ENCODE measurements at places on chromosomes 7 and 10. TPM values are rescaled to one million over a fixed set of nuclear protein-coding genes. Genes with fewer than 3 reads are reported as not detected.

DNA sequence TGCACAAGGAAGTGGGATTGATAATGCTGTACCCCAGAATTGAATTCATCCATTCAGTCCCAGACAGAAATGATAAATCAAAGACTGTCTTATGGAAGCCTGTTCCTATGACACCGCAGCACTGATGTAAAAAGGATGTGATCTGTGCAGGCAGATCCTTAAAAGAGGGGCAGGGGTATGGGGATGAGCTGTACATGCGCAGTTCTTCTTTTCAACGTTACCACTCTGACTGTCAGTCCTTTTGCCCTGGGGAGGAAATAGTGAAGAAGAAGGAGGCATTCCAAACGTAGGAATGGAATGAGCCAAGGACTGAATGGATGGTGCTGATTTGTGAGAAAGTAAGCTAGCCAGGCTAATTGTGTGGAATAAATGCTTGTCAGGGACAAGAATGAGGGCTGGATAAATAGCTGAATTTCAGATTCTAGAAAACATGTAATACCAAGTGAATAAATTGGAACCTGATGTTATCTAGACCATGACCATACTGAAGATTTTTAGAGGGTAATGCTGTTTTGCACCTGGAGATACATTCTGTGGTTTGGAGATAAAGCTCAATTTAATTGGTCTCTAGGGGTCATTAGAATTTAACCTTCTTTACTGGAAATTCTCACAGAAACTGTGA lies 509.3 kb downstream of the SORCS3 start:
- DNase-seq: no peak
- H3K27ac ChIP-seq: no peak overlapping the region
- no peaks in the 10 kb centered on the region for H3K27me3 ChIP-seq
- no peak overlapping the region for H3K4me3 ChIP-seq
- no peaks in the 10 kb centered on the region for H3K36me3 ChIP-seq

DNA sequence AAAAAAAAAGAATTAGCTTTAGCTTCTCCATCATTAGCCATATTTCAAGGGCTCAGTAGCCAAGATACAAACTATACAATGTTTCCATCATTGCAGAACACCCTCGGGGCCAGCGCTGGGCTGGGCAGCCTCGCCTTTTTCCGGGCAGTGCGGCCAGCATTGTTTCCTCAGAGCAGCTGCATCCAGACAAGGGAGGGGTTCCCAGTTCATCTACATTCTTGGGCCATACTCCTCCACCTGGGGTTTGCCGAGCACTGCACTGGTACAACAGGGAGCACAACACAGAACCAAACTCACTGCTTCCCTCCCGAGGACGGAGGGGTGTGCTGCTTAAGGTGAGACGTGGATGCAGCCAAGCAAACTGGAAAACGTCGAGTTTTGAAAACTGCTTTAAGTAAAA lies 2.4 kb upstream of the PKD1L1 start:
- H3K36me3 ChIP-seq: peaks cover 5% of the 10 kb centered on the region
- DNase-seq: peak; percentile 17
- H3K4me3 ChIP-seq: no peak overlapping the region
- H3K4me1 ChIP-seq: no peaks in the 10 kb centered on the region
- no peaks in the 10 kb centered on the region for H3K27me3 ChIP-seq
- no peak overlapping the region for H3K27ac ChIP-seq

DNA sequence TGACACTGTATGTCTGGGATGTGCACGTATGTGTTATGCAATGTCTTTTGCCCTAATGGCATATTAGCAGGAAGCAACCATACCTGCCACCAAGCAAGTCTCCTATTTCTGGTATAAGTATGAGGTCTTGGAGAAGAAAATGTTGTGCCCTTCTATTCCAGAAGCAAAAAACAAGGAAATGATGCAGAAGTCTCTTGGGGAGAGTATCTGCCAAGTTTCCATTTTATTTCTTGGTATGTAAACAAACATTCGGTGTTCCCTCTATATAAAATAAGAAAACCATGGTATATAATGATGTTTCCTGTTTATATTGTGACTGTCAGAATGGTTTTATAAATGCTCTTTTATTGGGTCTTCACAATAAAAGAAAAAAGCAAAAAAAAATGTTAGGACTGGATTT lies 19.3 kb upstream of the MYO3A start:
- DNase-seq: no peak
- no peak overlapping the region for H3K27ac ChIP-seq
- no peaks in the 10 kb centered on the region for H3K36me3 ChIP-seq
- H3K4me1 ChIP-seq: no peaks in the 10 kb centered on the region
- no peak overlapping the region for H3K4me3 ChIP-seq

DNA sequence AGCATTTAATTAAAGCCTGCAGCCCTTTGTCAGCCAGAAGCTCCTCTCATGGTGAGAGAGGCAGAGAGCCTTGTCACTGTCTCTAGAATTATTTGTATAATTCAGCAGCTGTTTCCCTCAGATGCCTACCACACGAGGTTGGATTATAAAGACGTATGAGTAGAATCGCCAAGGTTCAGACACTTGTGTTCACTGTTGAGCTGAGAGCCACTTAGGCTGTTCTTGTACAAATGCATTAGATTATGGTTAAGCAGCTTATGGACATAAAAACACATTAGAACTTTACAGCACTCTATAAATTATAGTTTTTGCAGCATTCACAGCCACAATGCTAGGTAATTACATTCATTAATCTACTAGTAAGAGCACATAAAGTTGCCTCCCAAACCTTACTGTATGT lies 282.6 kb downstream of the AUTS2 start:
- H3K4me1 ChIP-seq: peaks cover 5% of the 10 kb centered on the region
- H3K36me3 ChIP-seq: no peaks in the 10 kb centered on the region
- no peak overlapping the region for H3K4me3 ChIP-seq

- H3K4me1 ChIP-seq: no peaks in the 10 kb centered on the region
- H3K36me3 ChIP-seq: no peaks in the 10 kb centered on the region
- no peaks in the 10 kb centered on the region for H3K27me3 ChIP-seq
- DNase-seq: no peak
Measured at GRCh38 chr10:132884041-132884440, 58.3 kb downstream of the CFAP46 start.

DNA sequence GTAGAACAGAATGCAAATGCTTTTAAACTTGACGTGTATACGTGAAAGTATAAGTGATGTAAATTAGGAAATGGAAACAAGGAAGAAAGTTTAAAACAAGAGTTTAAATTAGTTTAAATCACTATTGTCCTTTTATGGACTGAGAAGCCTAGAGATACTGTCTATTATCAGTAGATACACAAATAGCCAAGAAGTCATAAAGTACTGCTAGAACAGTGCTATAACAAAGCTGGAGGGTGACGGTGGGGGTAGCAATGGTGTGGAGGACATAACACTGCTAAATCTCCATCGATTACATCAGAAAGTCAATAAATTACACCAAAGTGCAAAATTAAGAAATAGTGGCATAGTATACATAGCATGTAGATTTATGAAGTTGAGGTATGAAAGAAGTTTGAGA lies 50.1 kb upstream of the CAV2 start:
- H3K36me3 ChIP-seq: no peaks in the 10 kb centered on the region
- peaks cover 5% of the 10 kb centered on the region for H3K4me1 ChIP-seq
- no peak overlapping the region for H3K4me3 ChIP-seq
- no peaks in the 10 kb centered on the region for H3K27me3 ChIP-seq
- no peak overlapping the region for H3K27ac ChIP-seq
- no peak for DNase-seq

DNA sequence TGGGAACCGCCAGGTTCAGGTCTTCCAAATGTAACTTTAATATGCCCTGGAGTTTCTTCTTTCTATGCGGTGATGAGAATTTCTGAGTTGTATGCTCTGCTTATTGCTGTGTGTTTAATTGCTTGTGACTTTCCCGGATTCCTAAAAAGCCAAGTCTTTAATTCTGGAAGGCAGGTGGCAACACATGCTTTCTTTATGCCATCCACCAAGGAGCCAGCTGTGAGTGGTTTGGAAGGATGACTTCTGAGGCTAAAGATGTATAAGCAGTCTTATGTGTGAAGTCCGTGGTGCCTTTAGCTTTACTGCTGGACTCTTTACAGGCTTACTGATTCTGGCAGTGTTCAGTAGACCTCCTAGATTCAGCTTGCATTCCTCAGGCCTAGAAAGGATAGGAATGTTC lies 3.1 kb downstream of the SDK1 start:
- H3K27ac ChIP-seq: no peak overlapping the region
- DNase-seq: no peak
- no peak overlapping the region for H3K4me3 ChIP-seq
- H3K36me3 ChIP-seq: no peaks in the 10 kb centered on the region
- H3K4me1 ChIP-seq: no peaks in the 10 kb centered on the region

GRCh38 chr7:117784315-117784714 lies 88.9 kb downstream of the CTTNBP2 start:
- H3K4me3 ChIP-seq: no peak overlapping the region
- no peaks in the 10 kb centered on the region for H3K27me3 ChIP-seq
- H3K4me1 ChIP-seq: peaks cover 13% of the 10 kb centered on the region
- H3K27ac ChIP-seq: peak overlapping the region; percentile 39
- DNase-seq: no peak

GRCh38 chr7:11538751-11539299 lies 293.2 kb downstream of the THSD7A start:
- no peaks in the 10 kb centered on the region for H3K4me1 ChIP-seq
- DNase-seq: no peak
- no peak overlapping the region for H3K4me3 ChIP-seq
- H3K27ac ChIP-seq: no peak overlapping the region
- H3K27me3 ChIP-seq: no peaks in the 10 kb centered on the region

Gene UTF1
- not detected for polyA plus RNA-seq

DNA sequence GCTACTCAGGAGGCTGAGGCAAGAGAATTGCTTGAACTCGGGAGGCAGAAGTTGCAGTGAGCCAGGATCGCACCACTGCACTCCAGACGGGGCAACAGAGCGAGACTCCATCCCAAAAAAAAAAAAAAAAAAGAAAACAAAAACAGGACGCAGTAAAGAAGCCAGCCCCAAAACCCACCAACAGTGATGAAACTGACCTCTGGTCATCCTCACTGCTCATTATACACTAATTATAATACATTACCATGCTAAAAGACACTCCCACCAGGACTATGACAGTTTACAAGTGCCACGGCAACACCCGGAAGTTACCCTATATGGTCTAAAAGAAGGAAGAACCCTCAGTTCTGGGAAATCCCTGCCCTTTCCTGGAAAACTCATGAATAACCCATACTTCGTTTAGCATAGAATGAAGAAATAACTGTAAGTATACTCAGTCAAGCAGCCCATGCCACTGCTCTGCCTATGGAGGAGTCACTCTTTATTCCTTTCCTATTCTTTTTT lies 40.0 kb upstream of the EIF4H start:
- H3K36me3 ChIP-seq: no peaks in the 10 kb centered on the region
- H3K4me3 ChIP-seq: no peak overlapping the region
- H3K27ac ChIP-seq: no peak overlapping the region
- H3K27me3 ChIP-seq: no peaks in the 10 kb centered on the region

DNA sequence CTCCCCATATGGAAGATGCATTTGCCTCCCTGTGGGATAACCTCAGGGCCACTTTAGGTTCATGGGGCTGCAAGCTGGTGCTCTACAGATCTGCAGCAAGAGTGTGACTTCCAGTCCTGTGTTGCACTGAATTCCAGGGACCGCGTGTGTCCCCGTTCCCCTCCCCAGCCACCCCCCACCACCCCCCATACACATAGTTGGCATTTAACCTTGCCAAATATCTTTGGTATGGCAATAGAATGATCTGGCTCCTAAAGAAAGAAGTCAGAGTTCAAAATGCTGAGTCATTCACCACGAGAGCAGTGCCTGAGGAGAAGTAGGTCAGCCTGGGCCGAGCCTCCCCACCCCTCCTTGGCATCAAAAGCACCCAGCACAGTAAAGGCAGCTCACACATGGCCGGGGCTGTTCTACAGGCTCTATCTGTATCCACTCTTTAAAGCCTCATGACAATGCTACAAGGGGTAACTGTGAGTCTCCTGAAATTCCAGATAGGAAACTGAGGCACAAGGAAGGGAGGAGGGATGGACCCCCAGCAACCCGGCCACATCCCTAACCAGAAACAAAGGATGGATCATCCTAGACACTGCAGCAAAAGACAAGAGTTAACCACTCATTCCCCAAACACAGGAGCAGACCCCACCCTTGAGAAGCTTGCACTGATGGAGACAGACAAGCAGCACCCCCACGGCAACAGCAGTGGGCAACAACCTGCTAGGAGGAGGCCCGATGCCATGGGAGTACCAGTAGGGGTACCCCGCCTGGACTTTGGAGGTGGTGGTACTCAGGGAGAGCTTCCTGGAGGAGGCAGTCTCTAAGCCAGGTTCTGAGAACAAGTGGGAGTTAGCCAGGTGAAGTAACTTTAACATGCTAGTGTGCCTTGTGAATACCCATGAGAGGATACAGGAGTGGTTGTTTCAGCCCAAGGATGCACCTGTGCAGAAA lies 70.3 kb upstream of the NANOS1 start:
- H3K27me3 ChIP-seq: no peaks in the 10 kb centered on the region
- H3K36me3 ChIP-seq: no peaks in the 10 kb centered on the region
- H3K4me3 ChIP-seq: no peak overlapping the region
- DNase-seq: no peak
- no peaks in the 10 kb centered on the region for H3K4me1 ChIP-seq

DNA sequence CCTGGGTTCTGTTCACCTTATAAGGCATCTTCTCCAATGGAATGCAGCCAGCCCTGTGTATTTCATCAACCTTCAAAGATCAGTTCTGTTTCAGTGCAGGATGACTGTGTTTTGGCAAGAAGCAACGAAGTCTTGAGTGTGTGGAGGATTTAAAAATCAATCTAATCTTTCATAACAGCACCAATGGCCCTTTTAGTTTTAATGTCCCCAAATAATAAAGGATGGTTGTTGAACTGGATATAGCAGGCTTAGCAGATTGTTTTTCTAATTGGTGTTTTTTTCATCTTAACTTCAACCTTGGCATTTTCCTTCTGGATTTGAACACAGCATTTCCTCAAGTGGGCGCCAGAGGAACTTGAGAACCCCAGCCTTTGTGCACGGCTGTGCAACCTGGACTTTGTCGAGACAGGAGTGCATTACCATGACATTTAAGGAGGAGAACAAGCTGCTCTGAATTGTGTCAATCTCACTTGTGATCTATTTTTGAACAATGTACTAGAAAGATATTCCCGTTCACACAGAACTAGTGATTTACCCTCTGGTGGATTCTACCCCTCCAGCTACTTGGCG lies 313.3 kb upstream of the AKR1E2 start:
- DNase-seq: peak; percentile 76
- no peaks in the 10 kb centered on the region for H3K27me3 ChIP-seq
- H3K4me1 ChIP-seq: peaks cover 7% of the 10 kb centered on the region

- H3K36me3 ChIP-seq: no peaks in the 10 kb centered on the region
- H3K27me3 ChIP-seq: no peaks in the 10 kb centered on the region
- no peaks in the 10 kb centered on the region for H3K4me1 ChIP-seq
- H3K4me3 ChIP-seq: no peak overlapping the region
Measured at GRCh38 chr7:143279186-143280098, 5.3 kb upstream of the TMEM139 start.
